ENCODE measurements at places on chromosomes 16 and 17.

- DNase-seq = no peak
Observed at GRCh38 chr17:39935909-39936308, 8.4 kb downstream of the LRRC3C start.

GRCh38 chr16:88078111-88078775 is 127.0 kb downstream of the BANP start:
- no peak for DNase-seq

DNA sequence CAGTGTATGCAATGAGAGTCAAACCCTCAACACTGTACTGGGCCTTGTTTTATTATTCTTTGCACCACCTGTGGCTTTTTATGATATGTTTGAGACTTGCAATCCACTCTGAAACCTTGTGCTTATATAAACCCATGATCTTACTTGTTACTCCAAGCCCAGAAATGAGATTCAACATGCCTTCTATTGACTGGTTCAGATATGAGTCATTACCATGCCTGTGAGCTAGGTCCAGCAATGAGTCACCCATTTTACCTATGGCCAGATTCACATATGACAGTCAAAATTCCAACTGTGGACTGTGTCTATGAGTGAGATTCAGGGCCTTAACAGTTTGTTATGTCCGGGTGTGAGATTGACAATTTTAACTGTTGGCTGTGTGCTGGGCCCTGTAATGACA is 1846.1 kb downstream of the TP53TG3F start:
- DNase-seq = no peak

- DNase-seq = no peak
Observed at GRCh38 chr16:17526956-17527937, 56.5 kb upstream of the XYLT1 start.

GRCh38 chr17:77505181-77505639 is 364.4 kb downstream of the SEC14L1 start:
- no peak for DNase-seq

DNA sequence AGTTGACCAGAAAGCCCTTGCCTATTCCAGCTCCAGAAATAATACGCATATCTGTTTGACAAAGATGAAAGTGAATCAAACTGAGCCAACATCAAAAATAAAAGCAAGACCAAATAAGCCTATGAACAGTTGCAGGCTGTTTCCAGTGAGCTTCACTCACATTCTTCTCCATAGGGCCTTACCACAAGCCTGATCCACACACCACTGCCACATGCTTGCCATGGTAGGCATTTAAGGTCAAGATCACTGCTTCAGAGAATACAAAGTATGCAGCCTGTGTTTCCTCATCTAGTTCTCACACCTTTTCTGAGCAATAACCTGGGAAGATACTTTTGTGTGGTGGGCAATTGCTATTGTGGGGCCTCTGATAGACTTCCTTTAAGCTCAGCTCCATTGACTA is 1060.2 kb downstream of the CDH11 start:
- DNase-seq = no peak

- DNase-seq = no peak
Observed at GRCh38 chr16:1691276-1691675, 13.2 kb downstream of the JPT2 start.

DNA sequence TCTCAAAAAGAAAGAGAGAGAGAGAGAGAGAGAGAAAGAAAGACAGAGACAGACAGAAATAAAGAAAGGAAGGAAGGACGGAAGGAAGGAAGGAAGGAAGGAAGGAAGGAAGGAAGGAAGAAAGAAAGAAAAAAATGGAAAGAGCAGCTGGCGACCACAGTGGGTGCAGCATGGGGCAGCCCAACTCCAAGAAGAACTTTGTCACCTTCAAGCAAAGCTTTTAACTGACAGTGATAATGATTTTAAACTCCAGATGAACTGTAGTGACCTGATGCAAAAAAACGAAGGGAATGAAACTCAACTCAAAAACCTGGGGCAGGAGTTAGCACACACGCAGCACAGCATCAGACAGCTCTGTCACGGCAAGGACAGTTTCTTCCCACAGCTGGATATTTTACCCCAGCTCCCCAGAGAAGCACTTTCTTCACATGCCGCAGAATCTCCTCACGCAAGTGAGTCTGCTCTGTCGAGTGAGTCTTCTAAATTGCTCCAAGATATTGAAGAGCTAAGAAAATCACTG is 5.0 kb upstream of the ARHGAP17 start:
- no peak for DNase-seq

- no peak for DNase-seq
Observed at GRCh38 chr17:68684949-68685357, 83.8 kb upstream of the FAM20A start.

DNA sequence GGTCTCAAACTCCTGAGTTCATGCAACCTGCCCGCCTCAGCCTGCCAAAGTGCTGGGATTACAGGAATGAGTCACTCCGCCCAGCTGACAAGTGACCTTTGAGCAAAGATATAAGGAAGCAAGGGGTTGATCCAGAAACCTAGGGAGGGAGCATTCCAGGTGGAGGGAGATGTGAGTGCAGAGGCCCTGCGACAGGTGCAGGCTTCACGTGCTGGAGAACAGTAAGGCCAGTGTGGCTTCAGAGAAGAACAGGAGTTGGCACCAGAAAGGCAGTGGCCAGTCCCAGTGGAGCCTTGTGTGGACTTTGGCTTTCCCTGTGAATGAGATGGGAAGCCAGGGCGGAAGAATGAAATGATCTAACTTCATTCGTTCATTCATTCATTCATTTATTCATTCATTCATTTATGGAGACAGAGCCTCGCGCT is 73.6 kb upstream of the HAS3 start:
- no peak for DNase-seq

GRCh38 chr17:10743316-10744009 is 13.6 kb upstream of the TMEM220 start:
- DNase-seq = no peak

DNA sequence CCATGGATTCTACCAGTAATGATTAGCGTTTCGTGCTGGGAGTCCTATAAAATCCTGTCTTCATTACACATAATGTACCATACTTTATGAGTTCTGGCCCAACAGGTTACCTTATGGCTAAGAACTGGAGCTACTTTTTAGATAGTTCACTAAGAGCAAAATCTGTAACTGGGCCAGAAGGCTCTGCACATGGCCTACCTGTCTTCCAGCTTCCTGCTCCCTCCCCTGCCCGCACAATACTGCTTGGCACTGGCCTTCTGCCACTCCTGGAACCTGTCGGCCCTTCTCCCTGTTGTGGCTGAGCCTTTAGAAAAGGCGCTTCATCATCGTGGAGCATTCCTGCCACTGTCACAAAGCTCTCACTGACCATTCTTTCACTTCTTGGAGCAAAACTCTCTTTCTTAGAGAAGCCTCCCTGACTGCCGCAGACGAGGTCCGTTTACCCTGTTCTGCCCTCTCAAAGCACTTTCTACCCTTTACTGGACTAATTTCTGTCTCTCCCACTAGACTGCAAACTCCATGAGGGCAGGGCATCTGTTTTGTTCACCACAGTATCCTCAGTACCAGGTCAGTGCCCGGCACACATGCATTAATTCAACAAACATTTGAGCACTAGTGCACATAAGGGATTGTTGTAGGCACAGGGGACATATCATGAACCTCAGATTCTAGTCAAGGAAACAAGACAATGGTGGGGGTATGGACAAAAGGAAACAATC is 116.5 kb downstream of the PARN start:
- no peak for DNase-seq

DNA sequence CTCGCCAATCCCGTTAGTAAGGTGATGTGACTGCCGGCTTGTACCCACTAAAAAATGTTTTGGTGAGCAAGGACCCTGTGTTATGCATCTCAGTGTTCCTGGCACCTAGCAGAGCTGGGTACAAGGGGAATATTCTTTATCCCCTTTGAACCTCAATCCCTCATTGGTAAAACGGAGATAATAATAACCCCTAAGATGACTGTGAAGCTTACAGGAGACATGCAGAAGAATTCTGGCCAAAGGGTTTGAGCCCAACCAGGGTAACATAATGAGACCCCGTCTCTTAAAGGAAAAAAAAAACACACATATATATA is 896 bp downstream of the GGA2 start:
- no peak for DNase-seq

- DNase-seq = no peak
Observed at GRCh38 chr16:50154420-50154950, 1.4 kb downstream of the TENT4B start.

DNA sequence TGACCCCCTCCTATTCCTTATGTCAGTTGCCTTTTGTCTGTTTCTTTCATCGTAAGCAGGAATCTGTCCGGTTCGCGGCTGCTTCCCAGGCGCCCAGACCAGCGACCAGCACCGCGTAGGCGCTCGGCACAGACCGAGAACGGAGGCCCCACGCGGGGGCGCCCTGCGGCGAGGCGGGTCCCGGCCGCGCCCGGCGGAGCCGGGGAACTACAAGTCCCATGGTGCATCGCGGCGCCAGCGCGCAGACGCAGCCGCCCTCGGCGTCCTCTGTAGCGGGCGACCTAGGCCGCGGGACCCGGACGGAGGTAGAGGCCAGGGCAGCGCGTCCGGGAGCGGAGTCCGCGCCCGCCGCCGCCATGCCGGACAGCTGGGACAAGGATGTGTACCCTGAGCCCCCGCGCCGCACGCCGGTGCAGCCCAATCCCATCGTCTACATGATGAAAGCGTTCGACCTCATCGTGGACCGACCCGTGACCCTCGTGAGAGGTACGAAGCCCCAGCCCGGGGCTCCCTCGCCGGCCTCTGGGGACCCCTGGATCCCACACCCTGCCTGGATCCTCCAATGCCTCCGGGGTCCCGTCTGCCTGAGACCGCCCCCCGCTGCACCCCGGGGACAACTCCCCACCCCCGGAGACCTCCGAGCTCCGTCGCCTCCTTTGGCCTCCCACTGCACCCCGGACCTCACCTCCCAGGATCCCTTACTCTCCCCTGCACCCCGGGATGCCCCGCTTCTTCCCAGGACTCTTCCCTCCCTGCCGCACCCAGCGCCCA is at the start of gene NDUFB10:
Gene NDUFB10, plus strand, starts transcription at position 270 of the 771 bp plus-strand sequence. Its CDS starts 87 bp downstream, at position 357.
- peak; percentile 81 for DNase-seq

GRCh38 chr16:69040144-69040909 is 65.1 kb upstream of the HAS3 start:
- DNase-seq = no peak

GRCh38 chr17:64787921-64788271 is 125.8 kb upstream of the SMURF2 start:
- DNase-seq = no peak

DNA sequence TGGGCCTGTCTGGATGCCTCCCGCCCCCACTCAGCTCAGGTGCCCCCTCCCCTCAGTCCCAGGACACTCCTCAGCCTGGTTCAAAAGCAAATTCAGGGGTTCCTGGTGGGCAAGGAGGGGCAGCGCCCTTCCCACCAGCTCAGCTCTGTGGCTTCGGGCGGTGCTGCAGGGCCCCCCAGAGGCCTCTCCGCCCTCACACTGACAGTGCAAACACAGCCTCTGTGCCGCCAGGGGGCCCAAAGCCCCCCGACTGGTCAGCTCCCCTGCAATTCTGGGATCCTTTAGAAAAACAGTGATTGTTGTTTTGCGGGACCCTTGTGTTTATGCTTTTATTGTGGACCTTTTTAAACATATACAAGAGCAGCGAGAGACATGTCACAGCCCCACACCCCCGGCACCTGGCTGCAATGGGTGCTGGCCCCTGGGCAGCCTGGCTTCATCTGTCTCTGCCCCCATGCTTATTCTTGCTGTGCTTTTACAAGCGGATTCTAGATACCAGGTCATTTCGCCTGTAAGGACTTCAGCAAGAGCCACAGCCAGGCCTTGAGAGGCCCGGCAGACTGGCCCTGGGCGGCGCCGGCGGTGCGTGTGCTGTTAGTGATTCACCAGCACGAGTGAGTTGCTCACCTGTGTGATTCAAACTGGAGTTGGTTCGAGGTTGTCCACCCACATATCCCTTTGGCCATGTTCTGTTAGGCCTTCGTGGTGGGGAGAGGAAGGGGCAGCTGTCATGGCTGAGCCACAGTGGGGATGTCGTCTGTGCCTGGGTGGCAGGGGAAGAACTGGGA is 21.2 kb downstream of the ZNF469 start:
- DNase-seq = no peak

DNA sequence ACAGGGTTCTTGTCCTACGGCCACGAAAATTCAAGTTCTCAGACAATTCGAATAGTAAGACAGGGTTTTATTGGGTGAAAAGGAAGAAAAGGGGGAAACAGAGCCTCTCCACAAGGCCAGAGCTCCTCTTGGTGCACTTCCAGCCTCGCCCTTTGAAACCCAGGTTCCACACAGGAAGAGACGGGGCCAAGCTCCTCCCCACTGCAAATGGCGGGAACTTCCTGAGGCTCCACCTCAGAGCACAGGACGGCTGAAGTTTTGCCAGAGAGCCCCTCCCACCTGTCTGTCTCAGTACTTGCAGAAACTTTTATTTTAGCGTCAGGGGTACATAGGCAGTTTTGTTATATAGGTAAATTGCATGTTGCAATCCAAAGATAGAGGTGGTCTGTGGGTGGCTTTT is 165.7 kb upstream of the CDH8 start:
- no peak for DNase-seq

- no peak for DNase-seq
Observed at GRCh38 chr17:14068542-14069250, 608 bp upstream of the COX10 start.

DNA sequence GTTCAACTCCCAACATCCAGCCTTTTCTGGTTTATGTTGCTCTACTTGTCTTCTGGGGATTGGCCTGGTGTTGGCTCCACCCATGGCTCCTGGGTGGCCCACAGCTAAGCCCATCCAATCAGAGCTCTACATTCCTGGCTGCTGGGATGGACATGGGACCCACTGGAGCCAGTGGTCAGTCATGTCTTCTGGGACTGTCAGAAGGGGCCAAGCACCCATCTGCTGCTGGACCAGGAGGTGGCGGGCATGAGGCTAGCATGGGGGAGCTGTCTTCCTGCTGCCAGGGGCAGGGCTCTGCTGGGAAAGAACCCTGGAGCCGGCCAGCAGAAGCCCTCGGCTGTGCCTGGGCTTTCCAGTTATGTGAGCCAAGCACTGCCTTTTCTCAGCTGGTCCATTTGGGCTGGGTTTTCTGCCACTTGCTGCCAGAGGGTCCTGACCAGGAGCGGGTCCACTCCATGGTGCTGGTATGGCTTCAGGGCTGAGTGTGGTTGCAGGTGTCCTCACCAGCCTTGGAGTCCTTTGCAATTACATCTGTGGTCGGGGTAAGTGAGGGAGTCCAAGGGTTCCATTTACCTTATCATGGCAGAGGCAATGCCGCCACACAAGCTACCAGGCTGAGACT is 17.4 kb upstream of the ZNF469 start:
- DNase-seq = no peak

GRCh38 chr16:65740711-65741110 is 618.8 kb upstream of the CDH11 start:
- no peak for DNase-seq

- DNase-seq = no peak
Observed at GRCh38 chr17:79711715-79712305, 18.9 kb upstream of the ENPP7 start.

- DNase-seq = no peak
Observed at GRCh38 chr16:8199390-8199789, 390.9 kb downstream of the TMEM114 start.

All from stimulated activated CD4-positive, alpha-beta T cell treated with anti-CD3 and anti-CD28 coated beads, TNF-alpha, amount 100 ng/mL, for 4 hours (primary cell).